H1 (cell line): ENCODE measurements at places on chromosomes 13 and 19. TPM values are rescaled to one million over a fixed set of nuclear protein-coding genes. Genes with fewer than 3 reads are reported as not detected.

- DNase-seq: no peak
Observed at GRCh38 chr13:22108979-22109378, 438.1 kb downstream of the FGF9 start.

LCP1 gene
- 4.3 TPM in 2 replicates for total RNA-seq

CEACAM20 gene
- total RNA-seq: not detected in 2 replicates

DNA sequence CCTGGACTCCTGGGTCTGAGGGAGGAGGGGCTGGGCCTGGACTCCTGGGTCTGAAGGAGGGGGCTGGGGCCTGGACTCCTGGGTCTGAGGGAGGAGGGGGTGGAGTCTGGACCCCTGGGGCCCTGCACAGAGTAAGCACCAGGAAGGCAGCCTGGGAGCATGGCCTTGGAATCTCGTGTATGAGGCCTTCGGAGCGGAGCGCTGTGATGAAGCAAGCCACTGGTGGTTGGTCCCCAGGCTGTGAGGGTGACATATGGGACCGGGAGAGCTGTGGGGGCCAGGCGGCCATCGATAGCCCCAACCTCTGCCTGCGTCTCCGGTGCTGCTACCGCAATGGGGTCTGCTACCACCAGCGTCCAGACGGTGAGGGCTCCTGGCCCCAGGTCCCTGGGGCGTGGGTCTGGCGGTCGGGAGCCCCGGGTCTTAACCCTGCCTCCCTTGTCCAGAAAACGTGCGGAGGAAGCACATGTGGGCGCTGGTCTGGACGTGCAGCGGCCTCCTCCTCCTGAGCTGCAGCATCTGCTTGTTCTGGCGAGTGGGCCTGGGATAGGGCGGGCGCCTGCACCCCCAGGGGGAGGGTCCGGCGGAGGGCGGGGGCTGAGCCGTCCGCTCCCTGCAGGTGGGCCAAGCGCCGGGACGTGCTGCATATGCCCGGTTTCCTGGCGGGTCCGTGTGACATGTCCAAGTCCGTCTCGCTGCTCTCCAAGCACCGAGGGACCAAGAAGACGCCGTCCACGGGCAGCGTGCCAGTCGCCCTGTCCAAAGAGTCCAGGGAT lies 918 bp downstream of the TMEM190 start:
- DNase-seq: no peak

GRCh38 chr13:28718196-28718542 lies 601 bp downstream of the SLC46A3 start:
- no peak for DNase-seq
